ENCODE measurements at places on chromosomes 2 and 18.

DNA sequence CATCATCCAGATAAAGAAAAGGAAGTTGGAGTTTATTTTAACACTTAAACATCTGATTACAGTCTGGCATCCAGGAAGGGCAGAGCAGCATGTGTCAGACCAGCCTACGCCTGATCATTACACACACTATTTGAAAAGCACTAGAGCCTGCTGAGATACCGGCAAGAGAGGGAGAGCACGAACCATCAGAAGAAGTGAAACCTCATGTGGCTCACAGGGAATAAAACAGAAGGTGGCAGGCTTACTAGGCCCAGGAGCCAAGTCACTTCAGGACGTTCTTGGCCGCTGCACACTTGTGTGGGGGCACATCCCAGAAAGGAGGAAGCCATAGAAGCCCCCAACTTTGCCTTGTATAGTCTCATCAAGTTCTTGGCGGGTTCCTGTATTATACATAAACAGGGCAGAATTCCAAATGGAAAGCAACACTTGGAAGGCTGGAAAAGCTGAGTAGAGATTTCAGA lies 105.5 kb downstream of the UGGT1 start:
- no peak for DNase-seq

DNA sequence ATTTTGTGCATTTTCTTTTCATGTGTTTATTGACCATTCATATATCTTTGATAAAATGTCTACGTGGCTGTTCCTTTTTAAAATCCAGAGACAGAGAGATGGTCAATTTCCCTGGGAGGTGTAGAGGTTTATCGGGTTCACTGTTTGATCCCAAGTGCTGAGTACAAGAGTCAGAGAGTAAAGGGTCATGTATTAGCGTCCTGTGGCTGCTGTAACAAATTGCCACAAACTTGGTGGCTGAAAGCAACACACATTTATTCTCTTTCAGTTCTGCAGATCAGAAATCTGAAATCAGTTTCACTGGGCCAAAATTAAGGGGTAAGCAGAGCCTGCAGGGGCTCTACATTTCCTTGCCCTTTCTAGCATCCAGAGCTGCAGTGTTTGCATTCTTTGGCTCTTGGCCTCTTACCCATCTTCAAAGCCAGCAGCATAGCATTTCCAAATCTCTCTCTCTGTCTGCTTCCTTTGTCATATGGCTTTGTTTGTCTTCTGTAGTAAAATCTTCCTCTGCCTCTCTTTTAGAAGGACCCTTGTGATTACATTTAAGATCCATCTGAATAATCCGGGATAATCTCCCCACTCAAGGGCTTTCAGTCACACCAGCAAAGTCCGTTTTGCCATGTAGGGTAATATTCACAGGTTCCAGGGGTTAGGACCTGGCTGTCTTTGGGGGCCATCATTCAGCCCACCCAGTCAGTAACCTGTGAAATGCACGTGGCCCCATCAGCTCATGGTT lies 49.9 kb downstream of the TMEM17 start:
- DNase-seq = no peak

DNA sequence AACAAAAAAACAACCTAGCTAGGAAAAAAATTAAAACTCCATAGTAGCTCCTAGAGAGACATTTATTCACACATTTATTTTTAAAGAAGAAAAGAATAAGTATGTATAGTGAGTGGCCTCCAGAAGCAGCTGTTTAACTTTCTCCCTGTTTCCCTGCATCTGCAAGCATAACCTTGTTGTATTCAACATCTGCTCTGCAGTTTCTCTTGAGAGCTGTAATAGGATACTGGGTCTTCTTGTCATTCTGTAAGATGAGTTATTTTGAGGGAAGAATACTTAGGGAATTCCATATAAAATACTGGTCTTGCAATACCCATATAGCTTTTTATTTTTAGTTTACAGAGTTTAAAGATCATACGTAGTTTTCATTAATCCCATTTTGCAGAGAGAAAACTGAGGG lies 246.6 kb downstream of the LRRTM1 start:
- no peak for DNase-seq

- no peak for DNase-seq
Observed at GRCh38 chr2:55416786-55417568, 2.7 kb downstream of the CCDC88A start.

All from stimulated activated CD4-positive, alpha-beta T cell treated with anti-CD3 and anti-CD28 coated beads, Interleukin-2, amount 100 ng/mL, for 24 hours (primary cell).